ENCODE measurements at places on chromosomes 2 and 18. TPM values are rescaled to one million over a fixed set of nuclear protein-coding genes. Genes with fewer than 3 reads are reported as not detected.

SPEG gene
- total RNA-seq, result 1.3 TPM

POLR1A gene
- total RNA-seq, result 38.2 TPM

CNDP1 gene
- total RNA-seq, result not detected

KIF3C gene
- 12.4 TPM for total RNA-seq

MEP1B gene
- not detected for total RNA-seq

PLEK gene
- total RNA-seq, result 42.5 TPM

DQX1 gene
- total RNA-seq, result 0.38 TPM

CRYGD gene
- not detected for total RNA-seq

NEB gene
- 0.12 TPM for total RNA-seq

RNMT gene
- 28.0 TPM for total RNA-seq

ZNF24 gene
- total RNA-seq, result 51.7 TPM

Data from activated CD8-positive, alpha-beta memory T cell treated with anti-CD3 and anti-CD28 coated beads, Interleukin-2, amount 10 ng/mL, durations not matched to agents 7 days and 5 days (primary cell).